ENCODE measurements at places on chromosomes 5 and 9.
A peak's percentile ranks its signal among the peaks of the same experiment; 100 is the strongest.

- peak; percentile 80 for DNase-seq
Observed at GRCh38 chr5:50667653-50668595, 1.5 kb downstream of the PARP8 start.

DNA sequence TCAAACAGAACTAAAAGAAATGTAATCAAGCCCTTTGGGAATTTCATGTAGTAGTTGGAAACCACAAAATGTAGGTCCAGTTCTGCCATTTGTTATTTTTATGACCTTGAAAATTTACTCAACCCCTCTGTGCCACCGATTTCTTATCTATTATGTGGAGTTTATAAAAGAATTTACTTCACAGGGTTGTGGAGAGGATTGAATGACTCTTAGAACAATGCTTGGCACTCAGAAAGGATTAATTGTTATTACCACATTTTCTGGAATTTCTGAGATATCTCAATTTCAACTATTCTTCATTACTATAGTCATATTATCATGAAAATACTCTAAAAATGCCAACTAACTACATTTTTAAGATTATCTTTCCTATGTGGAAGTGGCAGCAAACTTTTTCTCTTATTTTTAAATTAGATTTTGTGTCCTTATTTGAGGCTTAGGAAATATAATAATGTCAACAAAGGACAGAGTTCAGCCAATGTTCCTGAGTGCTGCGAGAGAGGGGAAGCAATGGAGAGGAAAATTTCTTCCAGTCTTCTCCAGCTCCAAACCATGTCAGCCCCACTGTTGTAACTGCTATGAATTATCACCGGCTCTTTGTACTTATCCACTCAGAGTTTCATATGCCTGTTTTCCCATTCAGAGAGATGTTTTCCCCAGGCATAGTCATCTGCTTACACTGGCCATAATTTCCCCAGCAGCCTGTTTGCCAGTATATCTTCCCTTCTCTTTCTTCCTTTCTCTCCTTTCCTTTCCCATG is 525.6 kb downstream of the SPATA31D1 start:
- no peak for DNase-seq

DNA sequence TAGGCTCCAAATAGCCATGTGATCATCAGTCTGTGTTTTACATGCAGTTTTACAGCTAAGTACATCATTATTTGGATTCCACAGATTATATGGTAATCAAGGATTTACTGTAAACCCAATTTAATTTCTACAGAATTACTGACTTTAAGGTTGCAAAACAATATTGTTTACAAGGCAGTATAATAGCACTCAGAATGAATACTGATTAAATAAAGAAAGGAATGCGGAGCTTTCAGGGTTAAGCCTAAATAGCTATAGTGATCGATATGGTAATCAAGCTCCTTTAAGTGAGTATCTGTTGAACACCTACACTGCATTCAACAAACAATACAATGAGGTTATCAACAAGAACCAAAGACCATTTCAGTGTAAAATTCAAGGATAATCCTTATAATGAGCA is 64.3 kb downstream of the DMAC1 start:
- no peak for DNase-seq

GRCh38 chr5:135887881-135888614 is 7.6 kb downstream of the IL9 start:
- no peak for DNase-seq

DNA sequence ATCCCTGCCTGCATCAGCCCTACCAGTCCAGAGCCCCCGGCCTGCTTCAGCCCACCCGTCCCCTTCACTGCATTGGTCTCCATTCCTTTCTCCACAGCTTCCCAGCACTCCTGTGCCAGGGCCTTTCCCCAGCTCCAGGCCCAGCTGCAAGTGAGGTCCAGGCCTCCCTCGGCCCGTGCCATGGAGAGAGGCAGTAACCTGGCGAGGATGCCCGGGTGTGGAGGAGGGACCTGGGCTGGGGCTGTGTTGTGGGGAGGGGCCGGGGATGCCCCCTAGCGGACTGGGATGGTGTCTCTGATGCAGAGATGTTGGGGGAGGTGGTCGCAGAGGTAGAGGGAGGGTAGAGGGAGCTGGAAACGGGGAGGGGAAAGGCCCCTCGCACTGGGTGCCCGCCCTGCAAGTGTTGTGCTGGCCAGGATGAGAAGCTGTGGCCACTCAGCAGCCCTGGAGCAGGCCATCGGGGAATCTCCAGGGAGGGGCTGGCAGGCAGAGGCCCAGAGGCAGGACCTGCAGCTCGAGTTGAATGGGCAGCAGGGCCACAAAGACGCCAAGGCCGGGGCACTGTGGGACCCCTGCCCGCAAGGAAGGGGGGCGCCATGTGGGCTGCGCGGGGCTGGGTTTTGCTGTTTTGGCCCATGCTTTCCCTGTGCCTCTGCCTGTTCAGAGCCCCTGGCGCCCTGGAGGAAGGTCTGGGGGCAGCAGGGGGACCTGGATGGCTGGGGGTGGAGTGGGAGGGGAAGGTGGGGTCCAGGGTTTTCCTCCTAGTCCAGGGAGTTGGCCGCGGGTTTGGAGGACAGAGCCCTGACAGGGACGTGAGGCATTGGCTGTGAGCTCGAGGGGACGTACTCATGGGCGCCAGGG is 26.0 kb upstream of the NKD2 start:
- DNase-seq = no peak

GRCh38 chr5:4636378-4636777 is 503.8 kb upstream of the ADAMTS16 start:
- no peak for DNase-seq

- no peak for DNase-seq
Observed at GRCh38 chr5:172533399-172534228, 79.3 kb upstream of the SH3PXD2B start.

DNA sequence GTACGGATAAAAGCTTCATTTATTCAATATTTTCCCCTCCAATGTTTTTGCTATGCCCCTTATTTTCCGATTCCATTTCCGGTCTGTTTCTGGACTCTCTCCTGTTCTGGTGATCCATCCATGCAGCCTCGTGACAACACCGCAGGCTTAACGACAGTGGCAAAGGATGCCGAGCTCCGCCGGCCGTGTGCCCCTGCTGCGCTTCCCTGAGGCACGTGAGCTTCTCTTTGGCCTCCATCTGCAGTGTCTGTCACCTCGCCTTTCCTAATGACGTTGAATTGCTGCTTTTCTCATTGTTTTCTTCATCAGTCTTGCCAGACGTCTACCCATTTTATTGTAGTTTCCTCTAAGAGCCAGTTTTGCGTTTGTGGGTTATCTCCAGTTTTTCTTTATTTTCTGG is 28.7 kb downstream of the SURF6 start:
- DNase-seq = no peak

DNA sequence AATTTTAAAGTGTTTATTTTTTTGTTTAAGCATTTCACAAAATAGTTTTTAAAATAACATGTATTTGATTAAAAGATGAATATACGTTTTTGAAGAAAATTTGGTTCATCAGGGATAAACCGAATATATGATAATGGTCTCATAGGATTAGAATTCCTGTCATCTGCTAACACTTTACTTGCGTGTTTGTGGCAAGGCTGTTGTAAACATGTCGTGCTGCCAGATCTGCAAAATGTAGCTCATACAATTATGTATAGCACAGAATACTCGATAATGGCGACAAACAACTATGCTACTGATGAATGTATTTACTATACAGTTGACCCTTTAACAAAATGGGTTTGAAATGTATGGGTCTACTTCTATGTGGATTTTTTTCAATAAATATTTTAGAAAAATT is 7.2 kb upstream of the TXNDC8 start:
- DNase-seq = no peak

- no peak for DNase-seq
Observed at GRCh38 chr9:77019236-77019925, at the start of gene FOXB2. FOXB2 (plus strand) TSS chr9:77019655; CDS start chr9:77019655, 0 bp downstream.

- DNase-seq = no peak
Observed at GRCh38 chr9:137168573-137168903, 1.3 kb downstream of the LRRC26 start.

DNA sequence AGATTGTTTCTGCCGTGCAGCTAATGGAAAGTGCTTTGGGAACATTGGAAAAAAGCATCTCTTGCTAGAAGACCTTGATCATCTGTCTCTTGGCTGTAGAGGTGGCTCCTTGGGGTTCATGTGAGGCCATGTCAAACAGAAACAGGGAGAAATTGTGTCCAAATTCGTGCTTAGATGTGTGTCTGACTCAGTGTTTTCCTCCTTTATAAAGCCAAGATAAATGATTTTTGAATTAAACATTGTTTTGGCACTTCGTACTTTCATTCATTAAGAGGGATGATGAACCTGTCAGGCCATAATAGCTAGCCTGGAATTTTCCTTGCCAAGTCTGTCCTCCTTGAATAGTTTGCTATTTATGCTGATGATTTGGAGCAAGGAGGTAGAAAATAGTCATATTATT is 143.8 kb downstream of the FBXL7 start:
- DNase-seq = no peak

DNA sequence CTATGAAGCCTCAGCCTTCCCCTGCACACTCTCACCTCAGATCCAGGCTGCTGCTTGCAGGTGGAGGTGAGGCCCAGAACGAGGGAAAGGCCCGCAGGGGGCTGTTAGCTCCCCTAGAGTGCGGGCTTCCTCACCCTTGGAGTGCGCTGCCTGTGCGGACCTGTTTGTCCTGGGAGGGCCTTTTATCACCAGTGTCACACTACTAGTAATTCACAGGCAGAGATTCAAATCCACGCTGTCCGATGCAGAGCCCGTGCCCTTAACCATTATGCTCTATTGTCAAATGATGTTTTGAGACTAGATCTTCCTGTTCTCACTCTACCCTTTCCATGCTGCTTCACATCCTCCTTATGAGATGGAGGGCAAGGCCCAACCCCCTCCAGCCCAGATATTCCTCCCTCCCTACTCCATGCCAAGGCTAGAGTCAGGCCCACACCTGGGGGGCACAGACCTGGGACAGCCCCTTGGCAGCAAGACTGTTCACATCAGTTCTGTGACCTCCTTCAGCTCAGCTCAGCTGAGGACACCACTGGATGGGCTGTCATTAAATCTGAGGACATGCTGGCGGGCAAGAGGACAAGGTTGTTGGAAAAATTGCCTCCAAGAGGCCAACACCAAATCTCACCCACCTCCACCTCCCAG is 112.8 kb upstream of the SPOCK1 start:
- no peak for DNase-seq

DNA sequence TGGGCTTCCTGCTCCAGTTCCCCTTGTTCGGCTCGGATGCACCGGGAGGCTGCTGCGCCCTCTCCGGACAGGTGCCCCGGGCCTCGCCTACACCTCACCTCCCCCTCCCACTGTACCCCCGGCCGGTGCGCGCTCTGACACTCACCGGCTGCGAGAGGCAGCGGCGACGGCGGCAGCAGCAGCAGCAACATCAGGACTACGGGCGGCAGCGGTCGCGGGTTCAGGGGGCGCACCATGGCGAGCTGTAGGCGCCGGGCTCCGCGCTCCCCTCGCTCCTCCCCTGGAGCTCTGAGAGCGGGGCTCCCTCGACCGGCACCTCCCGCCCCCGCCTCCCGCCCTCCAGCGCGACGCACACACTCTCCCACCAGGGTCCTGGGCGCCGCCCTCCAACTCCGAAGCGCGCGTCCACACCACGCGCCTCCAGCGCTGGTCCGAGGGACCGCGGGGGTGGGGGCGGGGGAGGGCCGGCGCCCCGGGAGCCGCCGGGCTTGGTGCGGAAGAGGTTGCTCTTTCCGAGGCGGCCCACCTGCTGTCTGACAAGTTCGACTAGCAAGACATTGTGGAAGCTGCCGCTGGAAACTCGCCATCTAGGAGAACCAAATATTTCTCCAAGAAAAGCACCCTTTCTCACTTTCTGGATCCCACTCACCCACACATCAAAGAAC is at the start of gene GFRA3:
TSS of gene GFRA3 (minus strand) at position 433 of the 665 bp plus-strand sequence. CDS start at position 236, 197 bp downstream.
- DNase-seq = no peak

- no peak for DNase-seq
Observed at GRCh38 chr9:94157050-94157801, 73.0 kb downstream of the PTPDC1 start.

DNA sequence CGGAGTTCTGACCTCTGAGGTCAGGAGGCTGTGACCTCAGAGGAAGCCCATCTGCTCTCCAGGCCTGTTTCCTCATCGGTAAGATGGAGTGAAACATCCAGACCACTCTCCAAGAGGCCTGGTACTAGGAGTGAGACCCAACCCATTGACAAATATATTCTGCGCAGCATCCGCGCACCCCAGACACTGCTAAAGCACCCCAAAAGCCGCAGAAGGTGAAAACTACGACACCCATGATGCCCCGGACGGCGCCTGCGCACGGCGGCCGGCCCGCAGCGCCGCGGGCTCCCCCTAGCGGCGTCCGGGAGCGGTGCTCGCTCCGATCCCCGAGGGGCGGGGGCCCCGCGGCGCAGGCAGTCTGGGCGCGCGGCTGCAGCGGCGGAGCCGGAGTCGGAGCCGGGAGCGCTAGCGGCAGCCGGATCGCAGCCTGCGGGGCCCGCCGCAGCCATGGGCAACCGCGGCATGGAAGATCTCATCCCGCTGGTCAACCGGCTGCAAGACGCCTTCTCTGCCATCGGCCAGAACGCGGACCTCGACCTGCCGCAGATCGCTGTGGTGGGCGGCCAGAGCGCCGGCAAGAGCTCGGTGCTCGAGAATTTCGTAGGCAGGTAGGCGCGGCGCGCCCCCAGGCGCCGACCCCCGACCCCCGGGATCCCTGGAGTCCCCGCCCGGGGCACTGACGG is at the start of gene DNM1:
TSS of gene DNM1 (plus strand) at position 356 of the 683 bp plus-strand sequence. CDS start at position 448, 92 bp downstream.
- DNase-seq = peak; percentile 56

DNA sequence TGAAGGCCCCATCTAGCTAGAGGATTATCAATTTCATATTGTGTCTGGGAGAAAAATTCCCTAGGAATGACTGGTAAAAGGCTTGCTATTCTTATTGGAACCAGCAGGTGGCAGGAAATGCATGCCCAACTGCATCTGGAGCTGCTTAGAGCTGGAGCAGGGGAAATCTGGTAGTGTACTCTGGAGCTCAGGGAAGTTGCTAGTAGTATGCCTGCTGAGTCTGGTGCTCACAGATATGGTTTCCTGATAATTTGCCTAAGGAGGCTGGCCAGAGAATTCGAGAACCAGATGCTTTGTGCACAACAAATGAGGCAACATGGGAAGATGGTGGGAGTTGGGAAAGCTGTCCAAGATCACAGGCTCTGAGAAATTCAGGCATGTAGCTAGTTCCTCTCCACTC is 53.7 kb downstream of the G3BP1 start:
- DNase-seq = no peak

DNA sequence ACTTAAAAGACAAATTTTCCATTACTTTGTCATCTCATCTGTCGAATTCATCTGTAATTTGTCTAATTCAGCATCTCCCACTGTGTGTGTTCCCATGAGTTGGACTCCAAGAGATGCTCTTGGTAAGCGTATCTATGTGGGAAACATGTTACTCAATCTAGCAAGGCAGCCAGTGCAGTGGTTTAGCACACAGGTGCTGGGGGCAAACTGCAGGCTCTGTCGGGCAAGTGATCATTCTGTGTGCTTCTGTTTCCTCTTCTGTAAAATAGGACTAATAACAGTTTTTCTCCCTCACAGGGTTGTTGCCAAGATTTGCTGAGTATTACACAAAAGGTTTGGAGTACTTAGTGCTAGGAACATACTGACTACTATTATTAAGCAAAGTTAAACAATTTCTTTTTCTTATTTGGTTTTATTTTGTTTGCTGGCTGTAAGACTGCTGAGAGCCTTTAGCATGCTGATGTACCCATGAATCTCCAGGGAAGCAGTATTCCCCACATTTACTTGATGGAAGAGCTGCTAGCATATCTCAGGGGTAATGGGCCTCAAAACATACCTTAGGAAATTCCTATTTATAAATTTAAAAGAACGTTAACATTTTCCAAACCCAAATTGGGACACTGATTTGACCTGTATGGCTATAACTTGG is 709 bp upstream of the GAPT start:
- no peak for DNase-seq

GRCh38 chr5:56640763-56641406 is 174.5 kb upstream of the MAP3K1 start:
- DNase-seq = no peak

GRCh38 chr5:112123086-112123485 is 296.0 kb downstream of the EPB41L4A start:
- no peak for DNase-seq

GRCh38 chr9:27540502-27540901 is 10.9 kb upstream of the MOB3B start:
- no peak for DNase-seq

Measured in activated CD4-positive, alpha-beta T cell treated with anti-CD3 and anti-CD28 coated beads for 1 hour (primary cell).